ENCODE measurements at places on chromosomes 12 and 14. TPM values are rescaled to one million over a fixed set of nuclear protein-coding genes. Genes with fewer than 3 reads are reported as not detected.

GRCh38 chr14:55752580-55753390 is 172.8 kb downstream of the KTN1 start:
- H3K4me1 ChIP-seq = no peaks in the 10 kb centered on the region
- H3K36me3 ChIP-seq = no peaks in the 10 kb centered on the region
- no peak for DNase-seq
- no peak overlapping the region for H3K27ac ChIP-seq

DNA sequence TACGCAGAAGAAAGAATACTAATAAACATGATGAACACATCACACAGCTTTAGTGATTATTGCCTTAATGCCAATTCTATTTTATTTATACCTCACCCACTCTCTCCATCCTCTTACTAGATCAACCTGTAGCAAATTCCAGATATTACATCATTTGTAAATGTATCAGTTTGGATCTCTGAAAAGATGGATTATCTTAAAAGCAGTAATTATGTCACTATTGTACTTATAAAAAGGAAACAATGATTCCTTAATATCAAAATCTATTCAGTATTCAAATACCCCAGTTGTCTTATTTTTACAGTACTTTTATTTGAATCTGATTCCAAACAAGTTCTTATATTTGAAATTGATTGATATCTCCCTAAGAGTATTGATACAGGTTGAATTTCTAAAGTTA is 892.8 kb upstream of the MDGA2 start:
- no peak for DNase-seq
- H3K4me3 ChIP-seq = no peak overlapping the region
- no peaks in the 10 kb centered on the region for H3K36me3 ChIP-seq
- no peak overlapping the region for H3K27ac ChIP-seq
- H3K4me1 ChIP-seq = no peaks in the 10 kb centered on the region

GRCh38 chr14:96084796-96085195 is 45.6 kb downstream of the C14orf132 start:
- H3K27me3 ChIP-seq = no peaks in the 10 kb centered on the region
- H3K36me3 ChIP-seq = no peaks in the 10 kb centered on the region
- no peak overlapping the region for H3K4me3 ChIP-seq
- no peaks in the 10 kb centered on the region for H3K4me1 ChIP-seq

DNA sequence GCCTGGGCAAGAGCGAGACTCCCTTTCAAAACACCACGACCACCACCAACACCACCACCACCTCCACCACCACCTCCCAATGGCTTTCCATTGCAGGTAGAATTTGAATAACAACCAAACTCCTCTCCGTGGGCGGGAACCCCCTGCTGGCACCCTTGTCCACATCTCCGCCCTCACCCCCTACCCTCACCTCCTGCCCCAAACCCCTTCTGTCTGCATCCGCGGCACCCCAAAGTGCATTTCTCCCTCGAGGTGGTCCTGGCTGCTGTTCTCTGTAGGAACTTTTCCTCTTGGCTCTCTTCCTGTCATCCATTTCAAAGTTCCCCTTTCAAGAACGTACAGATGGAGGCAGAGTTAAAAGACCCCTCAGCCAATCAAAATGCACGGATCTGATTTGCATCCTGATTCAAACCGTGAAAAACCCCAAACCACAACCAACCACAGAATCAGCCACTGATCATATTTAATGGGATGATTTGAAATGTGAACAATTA is 3.8 kb downstream of the SDSL start:
- no peak for DNase-seq
- H3K27me3 ChIP-seq = no peaks in the 10 kb centered on the region
- H3K27ac ChIP-seq = no peak overlapping the region
- H3K4me3 ChIP-seq = no peak overlapping the region
- no peaks in the 10 kb centered on the region for H3K36me3 ChIP-seq

GRCh38 chr12:5087831-5088554 is 44.3 kb downstream of the KCNA5 start:
- no peaks in the 10 kb centered on the region for H3K36me3 ChIP-seq
- no peak overlapping the region for H3K4me3 ChIP-seq
- H3K27me3 ChIP-seq = 0 out of 2 replicates have a peak, but pooled peaks cover 2% of the 10 kb centered on the region
- no peak overlapping the region for H3K27ac ChIP-seq

DNA sequence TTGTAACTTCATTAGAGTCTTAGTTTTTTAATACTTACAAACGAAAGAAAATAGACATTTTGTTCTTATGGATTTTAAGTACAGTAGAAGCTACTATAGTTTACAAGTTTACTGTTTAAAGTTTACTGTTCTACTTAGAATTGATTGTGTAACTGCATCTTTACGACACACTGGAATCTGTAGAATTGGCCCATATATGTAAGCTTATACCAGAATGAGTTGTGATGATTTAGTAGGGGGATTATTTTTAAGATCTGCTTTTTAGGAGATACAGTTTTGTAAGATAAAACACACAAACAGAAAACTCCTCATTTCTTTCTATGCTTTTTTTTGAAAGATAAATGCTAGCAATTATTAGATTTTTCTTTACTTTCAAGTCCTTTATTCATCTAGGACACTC is 30.2 kb upstream of the NAV3 start:
- no peak overlapping the region for H3K27ac ChIP-seq
- no peak for DNase-seq
- H3K4me3 ChIP-seq = no peak overlapping the region
- H3K36me3 ChIP-seq = no peaks in the 10 kb centered on the region

DNA sequence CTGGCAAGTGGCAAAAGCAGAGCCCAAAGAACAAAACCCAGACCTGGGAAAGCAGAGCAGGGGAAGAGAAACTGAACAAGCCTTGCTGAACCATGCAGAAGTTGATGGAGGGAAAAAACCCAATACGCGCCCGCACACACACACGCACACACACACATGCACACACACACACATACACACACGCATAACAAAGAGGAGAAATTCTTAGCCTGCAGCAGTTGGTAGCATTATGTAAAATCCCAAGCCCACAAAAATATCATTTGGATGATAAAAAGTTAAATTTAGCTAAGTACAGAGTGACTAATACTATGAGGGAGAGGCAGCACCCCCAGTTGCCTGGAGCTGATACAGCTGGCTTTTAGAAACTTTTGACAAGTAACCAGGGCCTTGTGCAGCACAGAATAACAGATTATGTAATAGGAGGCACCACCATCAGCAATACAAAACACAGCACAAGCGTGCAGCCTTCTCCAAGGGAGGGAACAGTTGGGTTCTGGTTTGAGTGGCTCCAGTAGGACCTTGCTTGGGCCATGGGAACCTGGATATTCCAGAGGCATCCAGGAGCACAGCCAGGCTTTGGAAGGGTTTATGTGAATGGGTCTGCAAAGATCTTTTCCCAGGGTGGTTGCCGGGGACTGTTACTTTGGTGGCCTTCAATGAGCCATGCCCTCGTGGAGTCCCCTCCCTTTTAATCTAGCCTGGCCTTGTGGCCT is 35.3 kb downstream of the PITPNM2 start:
- H3K27ac ChIP-seq = no peak overlapping the region
- peaks cover 20% of the 10 kb centered on the region for H3K4me1 ChIP-seq
- no peak overlapping the region for H3K4me3 ChIP-seq
- no peaks in the 10 kb centered on the region for H3K27me3 ChIP-seq
- no peak for DNase-seq

- H3K4me1 ChIP-seq = no peaks in the 10 kb centered on the region
- no peak overlapping the region for H3K27ac ChIP-seq
- no peaks in the 10 kb centered on the region for H3K27me3 ChIP-seq
Observed at GRCh38 chr14:23910101-23910875, 43.3 kb upstream of the DHRS4 start.

DNA sequence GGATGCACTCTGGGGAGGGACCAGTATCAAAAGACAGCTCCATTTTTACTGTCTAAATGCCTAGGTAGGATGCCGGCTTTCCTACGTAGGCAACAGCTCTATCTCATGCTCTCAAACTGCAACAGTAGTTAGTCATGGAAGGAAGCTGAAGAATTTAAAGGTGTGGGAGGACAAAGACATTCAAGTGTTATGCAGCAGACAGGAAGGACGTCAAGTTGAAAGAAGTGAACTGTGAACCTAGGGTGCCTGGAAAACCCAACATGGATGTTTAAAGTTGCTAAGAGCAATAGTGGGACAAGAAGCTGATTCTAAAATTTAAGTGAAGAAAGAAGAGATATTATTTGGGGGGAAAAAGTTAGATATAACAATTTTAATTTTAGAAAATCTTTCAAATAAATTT is 5.9 kb downstream of the SEC23A start:
- peaks cover 76% of the 10 kb centered on the region for H3K4me1 ChIP-seq
- no peak overlapping the region for H3K4me3 ChIP-seq
- H3K27me3 ChIP-seq = no peaks in the 10 kb centered on the region

DNA sequence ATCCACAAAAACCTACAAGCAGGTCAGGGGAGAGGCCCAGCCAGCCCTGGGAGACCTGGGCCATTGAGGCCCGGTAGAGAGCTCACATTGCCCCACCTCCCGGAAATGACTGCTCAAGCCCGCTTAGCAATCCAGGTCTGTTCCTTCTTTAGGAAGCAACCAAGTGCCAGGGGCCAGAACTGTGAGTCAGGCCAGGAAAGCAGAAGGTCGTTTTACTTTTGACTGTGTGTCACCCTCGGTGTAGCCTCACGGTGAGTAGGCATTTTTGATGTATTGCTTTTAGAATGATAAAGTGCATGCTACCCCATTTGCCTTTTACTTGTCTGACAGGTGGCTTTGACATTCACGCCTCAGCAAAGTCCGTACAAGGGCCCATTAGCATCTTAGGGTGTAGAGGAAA is 25.4 kb upstream of the PWP1 start:
- H3K27me3 ChIP-seq = no peaks in the 10 kb centered on the region
- no peak for DNase-seq

The OLR1 gene
- not detected for total RNA-seq

The MSRB3 gene
- total RNA-seq = 1.4 TPM

The SLC6A13 gene
- 0.52 TPM for total RNA-seq

The WASHC4 gene
- 39.6 TPM for total RNA-seq

The GPR65 gene
- total RNA-seq = not detected

The PTPRQ gene
- not detected for total RNA-seq

The OR9K2 gene
- total RNA-seq = not detected

Measured in HepG2 (cell line).